ENCODE measurements at places on chromosomes 2 and 18.
A peak's percentile ranks its signal among the peaks of the same experiment; 100 is the strongest.

DNA sequence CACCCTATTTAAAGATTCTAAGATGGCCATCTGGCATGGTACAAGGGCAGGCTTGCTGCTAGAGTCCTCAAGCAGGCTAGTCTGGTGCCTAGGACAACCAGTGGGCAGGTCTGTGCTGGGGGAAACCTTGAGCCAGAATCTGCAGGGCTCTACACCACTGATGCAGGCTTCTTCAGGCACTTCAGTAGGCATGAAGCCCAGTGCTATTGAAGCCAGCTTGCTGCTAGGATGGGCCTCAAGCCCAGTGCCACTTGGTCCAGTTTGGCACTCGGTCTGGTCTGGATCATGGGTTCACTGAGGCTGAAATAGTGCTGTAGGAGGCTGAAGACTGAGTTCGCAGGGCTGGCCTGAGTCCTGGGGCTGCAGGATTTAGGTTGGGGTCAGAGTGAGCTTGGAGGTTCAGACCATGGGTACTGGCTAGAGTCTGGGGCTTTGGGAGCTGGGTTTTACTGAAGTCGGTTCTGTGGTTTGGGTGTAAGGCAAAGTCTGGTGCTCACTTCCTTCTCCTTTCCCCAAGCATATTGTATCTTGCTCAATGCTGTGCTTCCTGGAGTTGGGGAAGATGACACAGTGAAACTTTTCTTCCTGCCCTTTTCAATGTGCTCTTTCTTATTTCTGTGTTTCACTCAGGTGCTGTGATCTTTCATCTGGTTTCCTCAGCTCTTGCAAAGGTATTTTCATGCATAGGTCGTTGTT lies 41.2 kb downstream of the SP100 start:
- DNase-seq: no peak

- peak; percentile 40 for DNase-seq
Measured at GRCh38 chr2:168136392-168136977, 110.9 kb downstream of the STK39 start.

GRCh38 chr2:216426166-216426777 lies 14.0 kb downstream of the SMARCAL1 start:
- DNase-seq: no peak

- DNase-seq: no peak
Measured at GRCh38 chr18:68121826-68122225, 593.1 kb downstream of the TMX3 start.

DNA sequence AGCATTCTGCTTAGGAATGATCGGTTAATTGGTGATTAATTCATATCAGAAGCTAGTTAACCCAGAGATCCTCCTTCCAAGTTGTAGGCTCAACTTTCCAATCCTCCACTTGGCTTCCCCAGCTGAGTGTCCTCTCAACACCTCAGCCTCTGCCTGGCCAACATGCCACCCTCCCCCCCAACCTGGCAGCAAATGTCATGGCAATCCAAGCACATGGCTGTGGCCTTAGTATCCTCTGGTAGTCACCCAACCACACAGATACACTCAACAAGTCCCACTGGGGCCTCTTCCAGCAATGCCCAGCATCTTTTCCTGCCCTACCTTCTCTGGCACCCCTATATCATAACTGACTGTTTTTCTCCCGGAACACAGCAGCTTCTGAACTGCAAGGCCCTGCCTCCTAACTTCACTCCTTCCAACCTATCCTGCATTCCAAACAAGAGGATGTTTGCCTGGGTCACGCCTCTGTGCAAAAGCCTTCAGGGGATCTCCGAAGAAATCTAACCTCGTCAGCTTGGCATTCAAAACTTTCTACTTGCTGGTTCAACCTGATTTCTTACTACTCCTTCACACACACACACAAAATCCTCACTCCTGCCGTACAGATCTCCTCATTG lies 195.0 kb downstream of the CYP26B1 start:
- DNase-seq: no peak

DNA sequence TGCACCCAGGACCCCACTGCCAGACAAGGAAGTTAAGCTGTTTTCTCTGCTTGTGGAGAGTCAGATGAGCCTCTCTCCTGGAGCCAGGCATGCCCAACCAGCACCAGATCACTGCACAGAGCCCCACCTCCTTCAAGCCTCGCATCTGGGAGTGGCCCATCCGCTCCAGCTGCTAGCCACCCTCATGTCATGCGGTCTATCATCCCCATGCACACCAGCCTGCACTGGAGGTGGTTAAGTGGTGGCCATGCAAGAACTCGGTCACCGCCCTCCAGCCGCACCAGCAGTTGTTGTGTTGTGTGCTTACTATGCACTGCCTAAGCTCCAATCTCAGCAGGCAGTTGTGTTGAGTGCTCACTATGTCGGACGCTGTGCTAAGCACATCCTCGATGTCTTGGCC lies 177.9 kb upstream of the SLC14A2 start:
- no peak for DNase-seq

GRCh38 chr2:162333968-162334367 lies 10.0 kb upstream of the GCA start:
- DNase-seq: peak; percentile 49

- DNase-seq: no peak
Measured at GRCh38 chr18:55287149-55287806, 300.7 kb downstream of the TCF4 start.

- DNase-seq: no peak
Measured at GRCh38 chr2:128317181-128317898, 1.3 kb downstream of the HS6ST1 start.

- peak; percentile 55 for DNase-seq
Measured at GRCh38 chr2:43458014-43458628, 137.7 kb downstream of the THADA start.

DNA sequence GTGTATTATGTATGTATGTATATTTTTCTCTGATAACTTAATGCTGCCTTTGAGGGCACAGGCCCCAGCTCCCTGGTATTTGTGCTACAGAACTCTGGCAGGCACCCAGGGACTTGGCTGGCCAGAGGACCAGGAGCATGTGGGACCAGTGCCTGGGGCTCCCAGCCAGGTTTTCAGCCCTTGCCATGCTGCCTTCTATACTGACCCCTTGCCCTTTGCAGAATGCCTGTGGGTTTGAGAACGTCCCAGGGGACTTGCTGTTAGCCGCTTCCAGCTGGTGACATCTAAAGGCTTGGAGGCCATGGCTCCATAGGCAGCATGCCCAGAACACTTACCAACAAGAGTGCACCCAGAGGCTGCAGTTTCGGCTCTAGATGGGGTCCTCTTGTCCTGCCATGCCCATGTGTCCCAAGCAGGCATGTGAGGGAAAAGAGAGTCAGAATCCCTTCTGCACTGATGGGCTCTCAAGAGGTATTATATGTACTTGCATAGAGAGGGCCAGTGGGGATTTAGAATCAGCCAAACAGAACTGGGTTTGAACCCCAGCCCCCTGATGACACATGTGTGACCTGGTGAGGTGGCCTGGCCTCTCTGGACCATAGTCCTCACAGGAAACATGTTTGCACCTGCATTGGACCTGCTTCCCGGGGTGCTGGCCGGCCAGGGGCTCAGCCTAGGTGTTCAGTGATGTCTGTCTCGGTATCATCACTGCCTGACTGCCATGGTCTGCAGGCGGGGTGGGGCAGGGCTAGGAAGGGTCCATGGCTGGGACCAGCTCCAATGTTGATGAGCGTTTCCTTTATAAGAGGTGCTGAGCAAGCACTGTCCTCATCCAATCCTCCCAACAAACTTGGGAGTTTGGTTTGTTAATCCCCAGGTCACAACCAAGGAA lies 119.2 kb upstream of the FHL2 start:
- no peak for DNase-seq

GRCh38 chr2:70517804-70518203 lies 35.8 kb downstream of the TGFA start:
- DNase-seq: no peak
